ENCODE measurements at places on chromosomes 1 and 21. TPM values are rescaled to one million over a fixed set of nuclear protein-coding genes. Genes with fewer than 3 reads are reported as not detected.
A peak's percentile ranks its signal among the peaks of the same experiment; 100 is the strongest.

DNA sequence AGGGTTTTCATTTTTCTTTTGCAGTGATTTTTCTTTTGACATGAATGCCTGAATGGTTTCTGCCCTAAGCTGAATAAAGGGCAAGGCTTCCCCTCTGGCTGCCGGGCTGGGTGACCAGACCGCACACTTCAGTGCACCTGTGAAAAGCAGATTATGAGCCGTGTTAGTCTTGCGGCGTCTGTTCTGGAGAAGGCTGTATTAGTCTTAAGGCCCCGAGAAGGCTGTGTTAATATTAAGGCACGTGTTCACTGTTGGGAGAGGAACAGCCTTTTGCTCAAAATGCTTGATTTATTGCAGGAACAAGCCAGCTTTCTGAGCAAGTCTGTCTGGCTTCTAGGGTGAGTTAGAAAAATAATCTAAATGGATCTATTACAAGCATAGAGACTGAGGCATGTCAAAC, 54.7 kb upstream of the DNAH14 start:
- no peak for DNase-seq

GRCh38 chr1:228022571-228023293, 15.9 kb downstream of the WNT3A start:
- DNase-seq = no peak

DNA sequence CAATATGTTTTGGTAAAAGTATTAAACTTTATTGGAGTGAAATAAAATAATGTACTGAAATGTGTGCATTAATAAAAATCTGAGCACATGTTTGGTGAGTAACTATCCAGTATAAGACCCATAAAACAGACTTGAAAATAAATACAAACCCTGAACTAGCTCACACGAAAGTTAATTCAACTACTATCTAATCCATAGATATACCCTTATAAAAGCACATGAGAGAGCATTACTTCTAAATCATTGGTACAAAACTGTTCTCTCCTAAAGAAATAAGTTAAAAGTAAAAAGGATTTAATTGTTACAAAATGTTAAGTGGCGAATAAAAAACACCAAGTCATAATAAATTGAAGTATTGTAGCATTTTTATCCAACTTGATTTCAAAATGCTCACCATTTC, 295.6 kb downstream of the PTPRC start:
- DNase-seq = no peak

DNA sequence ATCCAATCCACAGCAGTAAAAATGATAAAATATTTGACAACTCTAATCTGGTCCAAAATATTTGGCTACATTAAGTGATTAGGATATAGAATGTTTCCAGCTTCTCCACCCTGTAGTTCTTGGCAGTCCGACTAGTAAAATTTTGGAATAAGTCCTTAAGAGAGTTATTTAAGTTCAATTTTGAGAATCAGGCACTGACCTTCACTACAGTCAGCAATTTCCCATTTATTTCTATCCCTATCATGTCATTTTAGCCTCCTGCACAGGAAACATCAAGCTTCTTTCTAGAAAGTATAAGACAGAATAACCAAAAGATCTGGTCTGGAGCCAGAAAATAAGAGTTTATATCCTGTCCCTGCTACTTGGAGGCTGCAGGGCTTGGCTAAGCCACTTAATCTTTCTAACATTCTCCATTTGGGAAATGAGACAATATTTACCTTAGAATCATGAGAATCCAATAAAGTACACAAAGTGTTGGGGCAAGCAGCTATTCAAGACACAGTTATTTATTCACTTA, 162.2 kb downstream of the DPYD start:
- DNase-seq = peak; percentile 28

GRCh38 chr1:100036718-100037655, 67.2 kb downstream of the SLC35A3 start:
- peak; percentile 28 for DNase-seq

- DNase-seq = no peak
These were observed 145.6 kb downstream of the NR5A2 start for GRCh38 chr1:200173097-200173618.

GRCh38 chr21:45234127-45234526, 53.6 kb downstream of the POFUT2 start:
- no peak for DNase-seq

- no peak for DNase-seq
These were observed 34.9 kb upstream of the LYPLAL1 start for GRCh38 chr1:219138747-219139146.

- peak; percentile 60 for DNase-seq
These were observed 164.2 kb upstream of the C1orf21 start for GRCh38 chr1:184222652-184223052.

DNA sequence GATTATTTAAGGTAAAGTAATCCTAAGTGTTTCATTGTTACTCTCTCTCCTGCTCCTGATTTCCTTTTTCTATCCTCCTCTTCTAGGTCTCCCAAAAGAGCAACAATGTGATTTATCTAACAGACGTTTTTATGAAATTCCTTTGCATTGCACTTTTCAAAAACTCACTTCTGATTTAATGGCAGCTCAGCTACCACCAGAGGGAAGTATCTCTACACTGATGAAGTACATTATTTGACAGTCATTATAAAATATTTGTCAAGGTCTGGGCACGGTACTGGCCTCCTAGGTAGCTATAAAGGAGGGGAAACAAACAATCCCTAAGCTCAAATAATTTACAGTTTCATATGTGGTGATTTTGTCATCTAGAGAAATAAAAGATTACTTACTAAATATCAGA, 15.6 kb downstream of the TMPRSS15 start:
- no peak for DNase-seq

- no peak for DNase-seq
These were observed 499 bp upstream of the TRAF5 start for GRCh38 chr1:211326140-211326527.

- no peak for DNase-seq
These were observed 41.7 kb downstream of the ZNF691 start for GRCh38 chr1:42888013-42888633.

GRCh38 chr1:107992347-107992746, 27.4 kb upstream of the VAV3 start:
- DNase-seq = no peak

GRCh38 chr1:241551759-241552638, 19.8 kb downstream of the KMO start:
- DNase-seq = no peak

- DNase-seq = no peak
These were observed 12.2 kb downstream of the KCNJ15 start for GRCh38 chr21:38268864-38269575.

- DNase-seq = peak; percentile 4
These were observed 31.4 kb upstream of the OLIG2 start for GRCh38 chr21:32994305-32994704.

GRCh38 chr1:20266642-20267041, 24.0 kb upstream of the VWA5B1 start:
- DNase-seq = no peak

DNA sequence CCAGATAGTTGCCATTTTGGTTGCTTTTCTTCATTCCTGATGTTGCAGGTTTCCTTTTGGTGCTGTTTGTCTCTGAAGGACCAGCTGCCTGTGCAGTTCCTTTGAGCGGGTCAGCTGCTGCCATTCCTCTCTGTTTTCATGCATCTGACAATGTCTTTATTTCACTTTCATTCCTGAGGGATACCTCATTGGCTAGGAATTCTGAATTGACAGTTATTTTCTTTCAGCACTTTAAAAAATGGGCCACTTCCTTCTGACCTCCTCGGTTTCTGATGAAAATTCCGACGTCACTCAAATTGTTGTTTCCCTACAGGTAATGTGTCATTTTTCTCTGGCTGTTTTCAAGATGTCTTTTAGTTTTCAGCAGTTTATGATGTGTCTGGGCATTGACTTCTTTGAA, 24.8 kb downstream of the CCSAP start:
- no peak for DNase-seq

- DNase-seq = peak; percentile 61
These were observed 2.5 kb downstream of the RHOC start for GRCh38 chr1:112704391-112704933.

DNA sequence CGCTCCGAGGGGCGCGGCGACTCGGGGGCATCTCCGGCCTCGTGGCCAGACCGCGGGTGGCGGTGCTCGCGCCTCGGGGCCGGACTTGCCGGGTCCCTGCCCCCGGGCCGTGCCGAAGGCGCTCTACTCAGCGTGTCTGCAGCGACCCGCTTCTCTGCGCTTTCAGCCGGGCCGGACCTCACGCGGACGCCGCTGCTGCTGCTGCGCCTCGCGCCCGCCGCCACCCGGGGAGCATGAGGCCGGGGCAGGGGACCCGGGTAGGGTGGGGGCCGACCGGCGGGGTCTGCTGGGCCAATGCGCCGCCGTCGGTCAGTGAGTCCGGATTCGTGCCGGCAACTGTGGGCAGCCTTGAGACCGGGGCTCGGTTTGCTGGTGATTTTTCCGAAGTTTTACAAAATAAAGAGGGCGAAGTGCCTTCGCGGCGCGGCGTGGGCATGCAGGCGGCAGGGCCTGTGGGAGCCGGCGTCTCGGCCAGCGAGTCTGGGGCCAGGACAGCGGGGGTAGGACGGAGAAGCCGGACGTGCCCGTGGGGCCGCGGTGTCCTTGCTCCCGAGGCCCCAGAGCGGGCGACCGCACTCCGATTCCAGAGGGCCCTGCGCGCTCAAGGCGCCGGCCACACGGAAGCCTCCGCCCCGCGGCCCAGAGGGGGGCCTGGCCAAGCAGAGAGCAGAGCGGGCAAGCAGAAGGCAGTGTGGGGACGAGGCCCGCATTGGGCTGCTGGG, 749 bp downstream of the FAM163A start:
- DNase-seq = peak; percentile 11

DNA sequence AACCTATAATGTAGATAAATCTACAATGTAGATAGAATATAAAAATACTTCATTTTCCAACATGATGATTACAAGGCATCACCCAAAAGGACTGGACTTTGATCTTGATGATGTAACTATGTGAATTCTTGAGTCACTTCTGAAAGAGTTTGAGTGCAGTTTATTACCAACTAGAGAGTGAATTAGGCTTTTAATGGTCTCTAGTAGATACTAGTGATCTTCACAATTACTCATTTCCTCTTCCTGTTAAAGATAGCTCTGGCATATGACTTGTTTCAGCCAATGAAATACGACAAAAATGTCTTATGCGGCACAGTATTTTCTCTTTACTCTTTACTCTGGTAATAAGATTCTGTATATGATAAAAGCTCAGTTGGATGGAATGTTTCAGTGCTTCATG, 1588.1 kb upstream of the B3GALT2 start:
- no peak for DNase-seq

- DNase-seq = no peak
These were observed 6.6 kb downstream of the SELE start for GRCh38 chr1:169727307-169727706.

GRCh38 chr1:231866392-231867331, 240.1 kb downstream of the DISC1 start:
- DNase-seq = peak; percentile 87

DNA sequence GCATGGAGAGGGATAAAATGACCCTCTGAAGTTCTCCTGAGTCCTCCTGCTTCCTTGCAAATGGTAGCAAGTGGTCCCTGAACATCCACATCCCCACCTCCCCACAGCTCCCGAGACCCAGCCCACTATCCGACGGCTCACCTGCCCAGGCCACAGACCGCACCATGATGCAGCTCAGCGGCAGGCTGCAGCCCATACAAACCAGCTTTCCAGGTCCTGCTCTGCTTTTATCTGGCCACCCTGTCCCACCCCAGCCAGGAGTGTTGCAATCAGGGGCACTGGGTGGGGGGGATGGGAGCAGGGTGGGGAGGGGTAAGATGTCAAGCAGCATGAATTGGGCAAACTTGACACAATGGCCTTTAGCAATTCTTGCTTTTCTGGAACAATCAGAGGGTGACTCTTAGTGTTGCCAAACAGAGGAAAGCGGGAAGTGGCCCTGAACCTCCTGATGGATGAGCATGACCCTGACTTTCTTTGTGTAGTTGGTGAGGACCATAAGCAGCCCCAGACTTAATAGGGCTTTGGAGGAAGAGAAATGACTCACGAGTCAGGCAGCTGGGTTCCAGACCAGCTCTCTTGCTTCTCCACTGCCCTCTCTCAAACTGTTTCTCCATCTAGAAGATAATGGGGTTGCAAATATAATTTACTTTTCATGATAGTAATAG, at the start of gene CHIT1:
Gene CHIT1 (minus strand): TSS at position 203 of the 665 bp plus-strand sequence. CDS start 37 bp downstream, at position 166.
- no peak for DNase-seq

- DNase-seq = no peak
These were observed 12.5 kb upstream of the PTPN14 start for GRCh38 chr1:214563881-214564280.

DNA sequence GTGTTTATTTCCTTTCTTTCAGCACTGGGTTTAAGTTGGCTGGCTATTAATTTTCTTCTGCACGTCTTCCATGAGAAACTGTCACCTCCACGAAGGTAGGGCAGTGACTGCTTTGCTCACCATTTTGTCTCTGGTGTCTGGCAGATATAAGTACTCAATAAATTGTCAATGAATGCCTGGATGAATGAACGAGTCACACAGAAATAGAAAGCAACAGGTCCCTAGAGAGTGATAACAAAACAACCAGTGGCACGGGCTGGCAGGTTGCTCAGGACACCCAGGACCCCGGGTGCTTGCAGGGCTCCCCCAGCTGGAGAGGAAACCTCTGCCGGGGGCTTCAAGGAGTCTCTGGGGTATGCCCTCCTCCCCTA, 3.2 kb upstream of the MYOC start:
- DNase-seq = no peak

- DNase-seq = no peak
These were observed 55.7 kb upstream of the NADK start for GRCh38 chr1:1833916-1834325.

GRCh38 chr1:2060072-2060471, 9.9 kb downstream of the PRKCZ start:
- no peak for DNase-seq

The LEFTY2 gene
- total RNA-seq = 2.6 TPM

The SPRR4 gene
- total RNA-seq = not detected

The NUCKS1 gene
- total RNA-seq = 193 TPM

The PACC1 gene
- total RNA-seq = 10.3 TPM

The TACSTD2 gene
- total RNA-seq = 65.3 TPM

The WNT2B gene
- total RNA-seq = 6.1 TPM

The ZNF683 gene
- total RNA-seq = not detected

The AGBL4 gene
- total RNA-seq = not detected

The ANKRD34A gene
- total RNA-seq = 0.51 TPM

The MTOR gene
- 44.5 TPM for total RNA-seq

The DFFA gene
- 23.5 TPM for total RNA-seq

The SLC22A15 gene
- total RNA-seq = 3.6 TPM

The RPS6KA1 gene
- 16.9 TPM for total RNA-seq

The MEF2D gene
- total RNA-seq = 23.6 TPM

The LCE6A gene
- not detected for total RNA-seq

The PRAMEF5 gene
- not detected for total RNA-seq

The CASQ2 gene
- total RNA-seq = 765 TPM

The NUP210L gene
- total RNA-seq = 0.21 TPM

The RIPK4 gene
- total RNA-seq = 15.6 TPM

The FAM76A gene
- 18.1 TPM for total RNA-seq

The NDC1 gene
- total RNA-seq = 22.0 TPM

The G0S2 gene
- 19.1 TPM for total RNA-seq

The TRNP1 gene
- total RNA-seq = 4.5 TPM

The CDC14A gene
- 12.8 TPM for total RNA-seq

The CELA2B gene
- 0.41 TPM for total RNA-seq

All from tongue (tissue), 3 donors.